ENCODE measurements at places on chromosomes 2 and 18. TPM values are rescaled to one million over a fixed set of nuclear protein-coding genes. Genes with fewer than 3 reads are reported as not detected.

- H3K27ac ChIP-seq, result no peak overlapping the region
- no peak for DNase-seq
- no peak overlapping the region for H3K4me3 ChIP-seq
These were observed 6.2 kb upstream of the PER2 start for GRCh38 chr2:238294393-238295143.

Gene ESCO1
- 56.1 TPM for total RNA-seq

GRCh38 chr18:8124232-8125146 lies 484.7 kb upstream of the RAB12 start:
- no peak for DNase-seq
- H3K27ac ChIP-seq, result no peak overlapping the region
- H3K27me3 ChIP-seq, result no peaks in the 10 kb centered on the region
- H3K4me1 ChIP-seq, result peaks cover 7% of the 10 kb centered on the region

DNA sequence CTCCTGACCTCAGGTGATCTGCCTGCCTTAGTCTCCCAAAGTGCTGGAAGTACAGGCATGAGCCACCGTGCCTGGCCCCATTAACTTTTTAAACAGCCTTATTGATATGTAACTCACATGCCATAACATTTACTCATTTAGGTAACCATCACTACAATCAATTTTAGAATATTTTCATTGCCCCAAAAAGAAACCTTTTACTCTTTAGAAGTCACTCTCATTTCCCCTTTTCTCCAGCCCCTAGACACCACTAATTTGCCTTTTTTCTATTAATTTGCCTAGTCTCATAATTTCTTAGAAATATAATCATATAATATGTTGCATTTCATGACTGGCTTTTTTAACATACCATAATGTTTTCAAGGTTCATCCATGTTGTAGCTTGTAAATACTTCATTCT lies 57.2 kb upstream of the TACR1 start:
- no peak for DNase-seq
- H3K36me3 ChIP-seq, result peaks cover 11% of the 10 kb centered on the region
- H3K4me1 ChIP-seq, result no peaks in the 10 kb centered on the region
- H3K4me3 ChIP-seq, result no peak overlapping the region

Gene SLC16A14
- total RNA-seq, result 4.0 TPM

DNA sequence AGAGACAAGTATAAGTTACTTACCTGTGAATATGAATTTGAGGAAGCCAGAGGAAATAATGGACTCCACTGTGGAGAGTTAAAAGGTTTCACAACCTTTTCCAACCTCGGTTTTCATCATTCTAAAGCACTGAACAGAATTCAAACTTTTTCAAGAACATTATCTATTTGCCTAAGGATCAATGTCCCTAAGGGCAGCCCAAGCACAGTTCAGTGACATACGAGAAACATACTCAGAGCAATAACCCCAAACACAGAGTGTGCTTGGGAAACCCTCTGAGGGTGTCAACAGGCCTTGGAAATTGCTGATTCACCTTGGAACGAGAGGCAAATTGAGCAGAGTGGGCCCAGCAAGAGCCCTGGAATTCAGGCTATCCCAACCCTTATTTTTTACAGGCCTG lies at the start of gene ABCB11:
TSS of gene ABCB11 (minus strand) at position 123 of the 400 bp plus-strand sequence. CDS start 13,199 bp downstream, outside the sequence.
- H3K27ac ChIP-seq, result no peak within 1 kb of the TSS
- DNase-seq, result no peak
- H3K36me3 ChIP-seq, result no peaks in the 10 kb centered on the region
- no peak within 1 kb of the TSS for H3K4me3 ChIP-seq

Gene SERPINB5
- total RNA-seq, result not detected
